ENCODE measurements at places on chromosomes 4 and X. TPM values are rescaled to one million over a fixed set of nuclear protein-coding genes. Genes with fewer than 3 reads are reported as not detected.

PCYT1B gene
- under 0.01 TPM for total RNA-seq

NEXMIF gene
- total RNA-seq = not detected

DNA sequence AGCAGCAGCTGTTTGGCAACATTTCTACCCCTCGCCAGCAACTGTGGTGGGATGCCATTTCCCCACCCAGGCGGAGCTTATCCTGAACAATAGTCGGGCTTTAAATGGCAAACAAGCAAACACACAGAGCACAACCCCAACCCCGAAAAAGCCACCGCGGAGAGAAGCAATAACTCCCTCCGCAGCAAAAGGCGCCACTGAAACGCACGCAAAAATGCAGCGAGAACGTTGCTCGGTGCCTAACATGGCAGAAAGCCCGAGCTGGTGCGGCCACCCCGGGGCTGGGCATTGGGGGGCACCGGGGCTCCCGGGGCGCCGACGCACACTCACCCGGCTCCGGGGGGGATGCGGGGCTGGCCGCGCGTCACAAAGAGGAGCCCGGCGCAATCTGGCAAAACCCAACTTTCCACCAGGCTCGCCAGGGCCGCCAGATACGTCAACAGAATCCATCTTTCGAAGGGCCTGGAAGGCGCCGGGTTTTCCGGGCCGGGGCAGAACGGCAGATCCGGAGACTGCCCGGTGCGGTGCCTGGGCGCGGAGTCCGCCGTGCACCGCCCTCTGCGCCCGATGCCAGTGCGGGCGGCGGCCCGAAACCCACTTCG is 818 bp downstream of the RAI2 start:
- no peak for DNase-seq

RADX gene
- under 0.01 TPM for total RNA-seq

GRCh38 chr4:6154875-6155274 is 45.5 kb downstream of the JAKMIP1 start:
- no peak for DNase-seq

All from lung microvascular endothelial cell (primary cell).